ENCODE measurements at places on chromosomes 6 and 20. TPM values are rescaled to one million over a fixed set of nuclear protein-coding genes. Genes with fewer than 3 reads are reported as not detected.

DNA sequence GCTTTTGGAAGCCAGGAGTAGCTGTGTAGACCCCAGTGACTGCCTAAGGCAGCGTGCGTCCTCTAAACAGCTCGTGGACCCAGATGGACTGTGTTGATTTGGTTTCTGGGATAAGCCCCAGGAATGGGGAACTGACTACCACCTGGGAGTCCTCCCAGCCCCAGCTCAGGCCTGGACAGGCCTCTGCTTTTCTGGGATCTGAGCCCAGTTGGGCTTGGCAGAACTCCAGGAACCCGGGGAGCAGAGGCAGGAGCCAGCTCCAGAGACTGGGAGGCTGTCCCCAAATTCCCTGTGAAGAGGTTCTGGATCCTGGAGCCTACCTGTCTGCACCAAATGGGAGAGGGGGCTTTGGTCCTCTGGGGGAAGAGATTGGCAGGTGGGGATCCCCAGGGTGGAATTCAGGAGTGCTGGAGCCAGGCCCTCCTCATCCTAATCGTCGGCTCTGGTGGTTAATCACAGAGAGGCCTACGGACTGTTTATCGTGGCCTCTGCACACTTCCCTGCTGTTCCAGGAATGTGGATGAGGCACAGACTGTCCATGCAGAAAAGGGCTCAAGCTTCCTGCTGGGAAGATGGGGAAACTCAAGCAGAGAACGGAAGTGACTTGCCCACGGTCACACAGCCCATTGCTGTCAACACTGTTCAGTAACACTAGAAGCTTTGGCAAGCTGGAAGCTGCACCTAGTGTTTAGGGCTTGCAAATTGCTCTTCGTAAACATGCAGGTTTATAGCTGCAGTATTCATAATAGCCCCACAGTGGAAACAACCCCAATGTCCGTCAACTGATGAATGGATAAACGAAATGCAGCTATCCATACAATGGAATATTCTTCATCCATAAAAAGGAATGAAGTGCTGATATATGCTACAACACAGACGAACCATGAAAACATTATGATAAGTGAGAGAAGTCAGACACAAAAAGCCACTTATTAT lies 100.6 kb downstream of the KCNB1 start:
- DNase-seq: no peak

DNA sequence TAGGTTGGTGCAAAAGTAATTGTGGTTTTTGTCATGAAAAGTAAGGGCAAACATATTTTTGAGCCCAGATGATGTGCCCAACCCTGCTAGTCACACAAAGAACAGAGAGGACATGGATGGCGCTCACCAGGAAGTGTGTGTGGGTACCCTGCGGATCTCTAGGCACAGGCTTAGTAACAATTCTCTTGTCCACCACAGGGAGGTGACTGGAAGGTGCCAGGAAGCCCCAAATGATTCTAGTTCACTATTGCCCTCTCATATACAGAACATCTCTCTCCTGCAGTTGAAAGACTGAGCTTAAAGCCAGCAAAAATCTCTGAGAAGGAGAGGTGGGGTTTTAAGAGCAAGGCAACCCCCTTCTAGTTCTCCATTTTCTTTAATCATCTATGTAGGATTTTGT lies 272.1 kb upstream of the TAB2 start:
- DNase-seq: peak; percentile 72

DNA sequence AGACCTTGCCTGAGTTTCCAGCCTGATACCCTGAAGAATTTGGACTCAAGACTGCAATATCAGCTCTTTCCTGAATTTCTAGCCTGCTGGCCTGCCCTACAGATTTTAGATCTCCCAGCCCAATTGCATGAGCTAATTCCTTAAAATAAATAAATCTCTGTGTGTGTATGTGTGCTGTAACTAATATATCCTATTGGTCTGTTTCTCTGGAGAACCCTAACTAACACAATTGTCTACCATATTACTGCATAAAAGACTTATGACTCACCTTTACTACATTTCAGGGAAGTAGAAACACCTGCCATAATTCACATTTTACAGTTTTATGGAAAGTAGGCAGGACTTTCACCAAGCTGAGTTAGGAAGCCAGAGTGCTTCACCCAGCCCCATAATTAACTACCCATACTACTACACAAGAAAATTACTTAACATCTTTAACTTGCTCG lies 90.7 kb upstream of the BEND6 start:
- no peak for DNase-seq

- peak; percentile 75 for DNase-seq
These were observed 13.5 kb upstream of the RAB5IF start for GRCh38 chr20:36591854-36592641.

DNA sequence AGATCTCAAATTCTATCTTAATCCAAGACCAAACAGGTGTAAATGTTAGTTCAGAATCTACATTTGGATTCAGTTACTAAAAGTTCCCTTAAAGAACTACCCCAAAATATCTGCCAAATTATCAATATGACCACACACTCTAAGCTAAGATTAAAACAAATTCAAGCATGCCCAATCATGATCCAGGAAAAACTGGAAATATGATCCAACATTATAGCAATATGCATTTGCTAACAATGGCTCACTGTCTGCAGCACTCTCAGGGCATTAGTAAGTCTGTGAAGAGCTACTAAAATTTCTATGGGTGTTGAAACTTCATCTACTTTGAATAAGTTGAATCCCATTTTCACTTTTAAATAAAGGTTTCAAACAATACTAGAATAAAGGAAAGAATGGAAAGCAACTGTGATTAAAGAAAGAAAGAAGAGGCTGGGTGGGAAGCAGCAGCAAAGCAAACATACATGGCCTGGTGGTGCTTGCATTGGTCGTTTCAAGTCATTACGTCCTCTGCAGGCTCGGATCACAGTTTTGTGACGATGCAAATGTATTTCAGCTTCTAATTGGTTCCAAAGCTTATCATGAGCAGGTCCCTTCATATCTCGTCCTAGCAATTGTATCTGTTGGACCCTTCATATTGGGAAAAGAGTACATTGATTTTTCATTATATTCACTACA lies 29.2 kb downstream of the GOPC start:
- no peak for DNase-seq

- DNase-seq: no peak
These were observed 196.4 kb upstream of the GMDS start for GRCh38 chr6:2441601-2442475.

- no peak for DNase-seq
These were observed 73.1 kb upstream of the DST start for GRCh38 chr6:56715741-56716140.

The HDGFL1 gene
- total RNA-seq: not detected

DNA sequence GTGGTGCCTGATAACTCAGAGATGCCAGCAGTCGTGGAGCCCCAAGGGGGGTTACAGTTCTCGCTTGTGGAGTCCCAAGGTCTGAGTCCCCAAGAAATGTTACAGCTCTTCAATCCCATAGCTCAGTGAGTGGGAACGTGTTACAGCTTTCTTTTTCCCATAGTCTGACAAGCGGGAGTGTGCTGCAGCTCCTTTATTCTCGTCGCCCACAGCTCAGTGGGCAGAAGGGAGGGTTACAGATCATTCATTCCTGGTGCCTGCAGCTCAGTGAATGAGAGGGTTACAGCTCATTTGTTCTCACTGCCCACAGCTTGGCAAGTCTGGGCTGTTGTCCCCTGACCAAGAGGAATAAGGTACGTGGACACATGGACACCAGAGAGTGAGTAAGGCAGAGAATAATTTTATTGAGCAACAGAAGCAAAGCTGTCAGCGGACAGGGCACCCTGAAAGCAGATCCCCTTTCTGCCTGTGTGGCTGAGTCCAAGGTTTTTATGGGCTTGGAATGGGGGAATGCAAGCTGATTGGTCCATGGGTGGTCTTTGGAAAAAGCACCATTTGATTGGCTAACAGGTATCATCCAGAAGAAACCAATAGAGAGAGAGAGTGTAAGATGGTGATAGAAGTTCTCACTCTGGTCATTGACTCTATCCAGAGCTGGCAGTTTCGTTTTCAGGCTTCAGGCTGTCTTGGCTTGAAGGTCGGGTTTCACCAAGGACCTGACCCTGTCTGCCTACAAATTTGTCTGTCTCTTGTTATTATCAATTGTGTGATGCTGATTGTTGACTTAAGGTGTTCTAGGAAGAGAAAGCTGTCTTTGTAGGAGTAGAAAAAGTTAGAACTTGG lies 16.4 kb downstream of the RNF217 start:
- no peak for DNase-seq

The NEDD9 gene
- 26.6 TPM for total RNA-seq

GRCh38 chr6:148349466-148349865 lies 6.8 kb downstream of the SASH1 start:
- no peak for DNase-seq

GRCh38 chr20:63469019-63469712 lies 3.3 kb downstream of the KCNQ2 start:
- DNase-seq: no peak

DNA sequence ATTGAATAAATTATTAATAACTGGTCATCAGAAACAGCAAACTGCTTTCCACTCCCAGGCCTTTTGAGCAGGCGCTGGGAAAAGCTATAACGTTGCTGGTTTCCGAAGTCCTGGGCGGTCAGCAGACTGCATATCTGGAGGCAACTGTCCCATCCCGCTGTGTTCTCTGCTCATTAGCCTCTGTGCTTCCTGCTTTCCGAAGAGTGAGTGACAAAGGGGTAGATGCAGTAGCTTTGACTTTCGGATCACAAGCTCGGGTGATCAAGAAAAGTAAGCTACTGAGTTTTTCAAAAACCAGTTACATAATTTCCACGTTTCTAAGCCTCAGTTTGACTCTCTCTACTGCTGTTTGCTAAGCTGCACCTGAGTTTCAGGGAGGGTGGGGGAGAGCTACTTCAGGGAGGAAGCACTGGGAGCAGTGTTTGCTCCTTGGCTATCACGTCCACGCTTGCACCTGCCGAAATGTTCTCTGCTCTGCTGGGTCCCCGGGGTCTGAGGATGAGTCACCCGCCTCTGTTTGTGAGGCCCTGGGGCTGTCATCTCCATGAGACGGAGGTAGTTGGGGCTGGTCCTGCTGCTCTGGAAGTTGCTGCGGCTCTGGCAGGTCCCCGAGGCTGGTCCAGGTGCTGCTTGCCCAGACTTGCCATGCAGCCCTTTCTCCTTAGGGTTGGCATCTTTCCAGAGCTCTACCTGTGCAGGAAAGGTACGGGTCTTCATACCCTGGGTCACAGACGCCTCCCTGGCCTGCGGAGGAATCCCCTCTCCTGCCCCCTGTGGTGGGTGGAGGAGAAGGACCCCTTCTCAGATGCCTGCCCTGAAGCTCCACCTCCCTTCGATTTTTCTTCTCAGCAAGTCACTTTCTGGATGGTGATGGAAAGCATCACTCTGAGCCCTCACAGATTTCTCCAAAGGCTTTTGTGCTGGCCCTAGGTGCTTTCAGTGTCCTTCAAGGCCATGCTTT lies 220.0 kb downstream of the QKI start:
- no peak for DNase-seq

The DEFB127 gene
- total RNA-seq: not detected

DNA sequence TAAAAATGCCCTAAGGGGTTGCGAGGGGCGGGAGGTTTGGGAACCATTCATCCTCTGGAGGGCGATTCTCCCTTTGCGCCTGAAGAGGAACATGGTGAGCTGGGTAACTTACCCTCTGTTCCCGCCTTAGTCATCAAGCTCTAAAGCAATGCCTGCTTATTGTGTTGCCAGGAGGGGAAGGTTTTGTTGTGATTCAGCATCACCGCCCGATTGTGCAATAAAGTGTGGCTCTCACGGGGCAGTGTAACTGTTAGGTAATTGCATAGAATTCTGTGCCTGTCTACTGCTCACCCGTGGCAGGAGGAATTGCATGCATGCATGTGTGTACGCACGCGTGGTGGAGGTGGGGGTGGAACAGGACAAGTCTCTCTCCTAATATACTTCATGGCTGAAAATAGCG lies 95.5 kb upstream of the AGPAT4 start:
- DNase-seq: no peak

The PPP1R14C gene
- 0.36 TPM for total RNA-seq

The SIGLEC1 gene
- total RNA-seq: 0.07 TPM

DNA sequence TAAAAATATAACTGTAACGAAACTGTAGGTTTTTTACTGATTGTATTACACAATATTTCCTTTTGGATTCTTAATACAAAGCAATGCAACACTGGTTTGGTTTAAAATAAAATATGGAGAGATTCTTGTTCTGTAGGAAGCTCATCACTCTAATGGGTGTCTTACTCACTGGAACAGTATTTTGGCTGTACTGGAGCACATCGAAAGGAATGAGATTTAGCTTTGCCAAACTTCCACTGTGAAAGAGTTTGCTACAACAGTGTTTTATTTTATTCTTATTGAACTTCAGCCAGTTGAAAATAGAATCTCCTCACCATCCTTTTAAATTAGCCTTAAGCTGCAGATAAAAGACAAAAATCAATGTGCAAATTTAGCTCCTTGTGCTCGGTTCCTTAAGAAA lies 230.7 kb upstream of the QKI start:
- no peak for DNase-seq

DNA sequence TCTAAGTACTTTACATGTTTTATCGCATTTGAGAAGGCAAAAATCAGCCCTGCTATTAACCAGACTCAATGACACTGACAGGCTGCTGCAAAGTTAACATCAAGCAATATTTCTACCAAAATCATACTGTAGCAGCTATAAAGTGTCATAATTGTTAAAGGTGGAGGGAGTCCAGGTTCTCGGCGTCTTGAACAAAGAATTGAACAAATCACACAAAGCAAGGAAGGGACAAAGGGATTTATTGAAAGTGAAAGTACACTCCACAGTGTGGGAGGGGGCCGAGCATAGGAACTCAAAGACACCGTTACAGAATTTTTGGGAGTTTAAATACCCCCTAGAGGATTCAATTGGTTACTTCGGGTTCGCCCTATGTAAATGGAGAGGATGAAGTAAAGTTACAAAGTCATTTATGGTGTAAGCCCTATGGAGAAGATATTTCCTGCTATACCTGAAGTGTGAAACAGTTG lies 12.9 kb upstream of the ZNF391 start:
- DNase-seq: no peak

- DNase-seq: peak; percentile 75
These were observed 3.3 kb downstream of the KCNS1 start for GRCh38 chr20:45097485-45098102.

The GPLD1 gene
- 0.29 TPM for total RNA-seq

The CCR6 gene
- 7.4 TPM for total RNA-seq

DNA sequence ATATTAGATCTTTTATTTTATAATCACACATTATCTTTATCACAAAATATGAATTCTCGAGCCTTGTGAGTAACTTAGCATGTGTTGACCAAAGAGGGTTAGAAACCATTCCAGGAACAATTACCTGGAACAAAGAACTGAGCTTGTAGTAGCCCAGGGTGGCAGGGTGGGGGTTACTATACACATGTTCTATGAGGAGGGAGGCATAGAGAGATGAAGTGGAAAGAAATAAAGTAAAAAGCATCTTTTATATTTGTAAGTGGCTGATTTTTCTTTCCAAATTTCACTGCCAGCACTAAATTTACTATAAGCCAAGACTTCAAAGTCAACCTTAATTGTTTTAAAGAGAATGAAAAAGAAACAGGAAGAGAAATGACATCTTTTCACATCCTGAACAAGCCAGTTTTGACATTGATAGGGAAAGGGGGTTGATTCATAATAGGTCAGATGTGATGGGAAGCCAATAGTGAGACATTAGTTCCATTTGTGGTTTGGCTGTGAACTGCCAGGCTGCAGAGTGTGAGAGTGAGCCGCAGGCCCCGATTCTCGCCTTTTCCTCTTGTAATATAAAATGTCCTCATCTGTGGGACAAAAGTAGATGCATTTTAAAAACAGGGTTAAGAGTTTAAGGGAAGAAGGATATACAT lies 52.7 kb upstream of the MYB start:
- peak; percentile 82 for DNase-seq

Data from activated CD4-positive, alpha-beta memory T cell treated with anti-CD3 and anti-CD28 coated beads for 36 hours (primary cell).